ENCODE measurements at places on chromosomes 3 and 15.

- DNase-seq: no peak
These were observed 15.3 kb downstream of the EXOSC7 start for GRCh38 chr3:44991326-44991725.

- DNase-seq: peak; percentile 54
These were observed 480.3 kb upstream of the ALCAM start for GRCh38 chr3:104886220-104886995.

GRCh38 chr3:59935025-59935424 lies 885.2 kb upstream of the CFAP20DC start:
- no peak for DNase-seq

DNA sequence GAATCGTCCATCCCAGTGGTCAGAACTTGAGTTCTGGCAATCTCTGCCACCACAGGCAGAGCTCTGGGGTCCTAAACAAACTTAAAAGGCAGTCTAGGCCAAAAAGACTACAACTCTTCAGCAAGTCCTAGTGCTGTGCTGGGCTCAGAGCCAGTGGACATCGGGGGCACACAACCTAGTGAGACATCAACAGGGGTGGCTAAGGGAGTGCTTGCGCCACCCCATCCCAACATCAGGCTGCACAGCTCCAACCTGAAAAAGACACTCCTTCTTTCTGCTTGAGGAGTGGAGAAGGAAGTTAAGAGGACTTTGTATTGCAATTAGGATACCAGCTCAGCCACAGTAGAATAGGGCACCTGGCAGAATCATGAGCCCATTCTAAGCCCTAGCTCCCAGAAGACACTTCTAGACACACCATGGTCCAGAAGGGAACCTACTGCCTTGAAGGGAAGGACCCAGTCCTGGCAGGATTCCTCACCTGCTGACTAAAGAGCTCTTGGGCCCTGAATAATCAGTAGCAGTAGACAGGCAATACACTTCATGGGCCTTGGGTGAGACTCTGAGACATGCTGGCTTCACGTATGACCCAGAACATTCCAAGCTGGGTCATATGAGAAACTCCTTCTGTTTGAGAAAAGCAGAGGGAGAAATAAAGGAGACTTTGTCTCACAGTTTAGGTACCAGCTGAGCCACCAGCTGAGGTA lies 72.0 kb downstream of the TFDP2 start:
- no peak for DNase-seq

- DNase-seq: peak; percentile 71
These were observed 15.0 kb downstream of the PTH1R start for GRCh38 chr3:46892285-46893145.

- no peak for DNase-seq
These were observed 515.4 kb downstream of the FOXP1 start for GRCh38 chr3:71067977-71068654.

DNA sequence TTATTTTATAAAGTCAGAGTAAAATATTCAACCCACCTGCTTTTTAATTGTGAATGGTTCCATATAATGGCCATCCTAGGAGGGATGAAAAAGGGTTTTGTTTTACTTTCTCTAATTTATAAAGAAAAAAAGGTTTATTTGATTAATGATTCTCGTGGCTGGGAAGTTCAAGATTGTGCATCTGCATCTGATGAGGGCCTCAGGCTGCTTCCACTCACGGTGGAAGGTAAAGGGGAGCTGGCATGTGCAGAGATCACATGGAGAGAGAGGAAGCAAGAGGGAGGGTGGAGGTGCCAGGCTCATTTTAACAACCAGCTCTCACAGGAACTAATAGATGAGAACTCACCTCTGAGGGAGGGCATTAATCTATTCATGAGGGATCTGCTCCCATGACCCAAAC lies 27.7 kb upstream of the TRA2B start:
- DNase-seq: no peak

DNA sequence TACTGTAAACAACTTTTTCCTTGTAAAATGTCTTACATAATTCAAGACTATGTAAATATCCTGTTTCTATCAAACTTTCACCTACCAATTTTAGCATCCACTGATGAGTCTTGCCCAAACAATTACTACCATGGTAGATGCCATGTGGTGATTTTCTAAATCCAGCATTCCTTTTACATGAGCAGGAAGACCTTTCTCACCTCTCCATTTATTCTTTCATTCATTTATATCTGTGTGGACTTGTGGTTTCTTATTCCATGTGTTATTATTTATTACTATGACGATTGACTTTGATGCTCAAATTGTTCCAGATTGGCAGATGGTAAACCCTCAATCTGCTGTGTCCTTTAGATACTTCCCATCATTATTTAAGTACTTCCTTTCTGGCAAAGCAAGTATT lies 62.4 kb downstream of the IFT57 start:
- peak; percentile 93 for DNase-seq

All from M059J (cell line).